ENCODE measurements at places on chromosomes 13 and 19.

GRCh38 chr19:37413313-37414084, 42.6 kb downstream of the ZNF527 start:
- DNase-seq: no peak

- DNase-seq: peak; percentile 57
Observed at GRCh38 chr13:99265821-99266426, 7.7 kb upstream of the GPR18 start.

- DNase-seq: no peak
Observed at GRCh38 chr13:114147803-114148520, 15.5 kb upstream of the RASA3 start.

DNA sequence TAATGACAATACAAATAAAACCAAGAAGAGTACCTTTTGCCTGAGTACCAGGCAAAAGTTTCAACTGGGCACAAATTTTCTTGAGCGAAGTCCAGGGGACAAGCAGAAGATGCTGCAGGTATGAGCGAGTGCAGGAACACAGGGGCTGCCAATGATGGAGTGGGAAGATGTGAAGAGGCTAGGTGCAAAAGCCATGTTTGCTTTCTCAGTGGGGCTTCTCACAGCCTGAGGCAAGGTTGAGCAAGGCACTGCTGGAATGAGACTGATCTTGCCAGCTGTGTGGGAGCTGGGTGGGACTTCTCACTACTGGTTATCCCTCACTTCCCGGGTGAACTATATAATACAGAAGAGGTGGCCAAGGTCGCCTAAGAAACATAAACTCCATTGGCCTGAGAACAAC, 1200.7 kb downstream of the SLITRK1 start:
- DNase-seq: no peak

GRCh38 chr19:42132030-42132628, at the start of gene POU2F2:
Gene POU2F2 (minus strand): TSS chr19:42132446. CDS start chr19:42132411, 35 bp downstream.
- peak; percentile 54 for DNase-seq

- peak; percentile 42 for DNase-seq
Observed at GRCh38 chr13:51397262-51397941, 55.4 kb downstream of the INTS6 start.

DNA sequence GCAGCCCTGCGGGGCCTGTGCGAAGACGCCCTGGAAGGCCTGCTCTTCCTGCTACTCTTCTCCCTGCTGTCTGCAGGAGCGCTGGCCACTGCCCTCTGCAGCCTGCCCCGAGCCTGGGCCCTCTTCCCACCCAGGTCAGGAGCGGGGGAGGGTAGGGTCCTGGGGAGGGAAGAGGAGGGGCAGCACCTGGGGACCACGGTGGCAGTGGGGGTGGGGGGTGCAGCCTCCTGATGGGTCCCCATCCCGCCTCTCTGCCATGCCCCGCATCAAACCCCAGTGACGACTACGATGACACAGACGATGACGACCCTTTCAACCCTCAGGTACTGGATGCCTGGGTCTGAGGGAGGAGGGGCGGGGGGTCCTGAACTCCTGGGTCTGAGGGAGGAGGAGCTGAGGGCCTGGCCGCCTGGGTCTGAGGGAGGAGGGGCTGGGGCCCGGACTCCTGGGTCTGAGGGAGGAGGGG, 13.4 kb upstream of the LENG8 start:
- DNase-seq: no peak

GRCh38 chr19:23521471-23521870, 126.2 kb upstream of the ZNF91 start:
- DNase-seq: no peak

- no peak for DNase-seq
Observed at GRCh38 chr13:46738766-46739165, 58.2 kb downstream of the ESD start.

DNA sequence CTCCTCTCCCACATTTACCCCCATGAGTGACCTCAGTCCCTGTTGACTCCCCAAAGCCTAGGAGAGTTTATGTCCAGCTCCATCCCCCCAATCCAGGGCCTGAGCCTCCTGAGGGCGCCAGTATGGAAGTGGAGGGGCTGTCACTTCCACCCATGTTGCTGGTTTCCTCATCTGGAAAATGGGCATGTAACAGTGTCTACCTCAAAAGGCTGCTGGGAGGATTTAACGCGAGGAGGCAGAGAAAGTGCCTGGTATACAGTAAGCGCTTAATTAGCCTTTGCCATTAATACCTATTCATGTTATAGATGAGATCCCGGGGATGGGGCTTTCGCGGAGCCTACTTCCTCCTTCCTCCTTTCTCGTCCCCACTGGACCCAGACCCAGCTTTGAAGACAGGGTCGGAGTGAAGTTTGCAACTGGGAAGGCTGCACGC, 476 bp downstream of the TYK2 start:
- DNase-seq: no peak

GRCh38 chr19:48970923-48971395, 5.8 kb downstream of the FTL start:
- DNase-seq: peak; percentile 75

GRCh38 chr19:1383017-1383311, 743 bp upstream of the NDUFS7 start:
- no peak for DNase-seq
